ENCODE measurements at places on chromosomes 12 and 14. TPM values are rescaled to one million over a fixed set of nuclear protein-coding genes. Genes with fewer than 3 reads are reported as not detected.

OR6C70 gene
- not detected for polyA plus RNA-seq

DNA sequence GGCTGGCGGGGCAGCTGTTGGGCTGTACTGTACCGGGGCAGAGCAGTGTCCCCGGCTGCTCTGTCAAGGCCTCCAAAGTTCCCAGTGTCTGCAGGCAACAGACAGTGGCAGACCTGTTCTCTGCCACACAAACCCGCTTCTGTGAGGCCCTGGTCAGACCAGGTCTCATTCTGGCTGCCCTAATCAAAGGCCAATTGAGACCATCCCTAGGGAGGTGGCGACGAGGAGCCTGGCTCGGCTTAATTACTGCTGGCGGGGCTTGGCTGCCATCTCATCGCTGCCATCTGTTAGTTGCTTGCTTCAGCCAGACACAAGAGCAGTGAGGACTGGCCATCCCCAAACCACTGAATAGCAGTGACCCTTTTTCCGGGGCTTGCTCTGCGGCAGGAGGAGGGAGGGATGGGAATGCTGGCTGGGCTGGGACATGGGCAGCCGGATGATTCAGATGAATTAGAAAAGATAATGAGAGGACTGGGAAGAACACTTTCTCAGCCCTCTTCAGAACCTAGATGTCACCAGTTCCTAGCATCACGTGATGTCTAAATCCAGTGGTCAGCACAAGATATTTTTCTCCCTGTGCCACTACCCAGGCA is 24.5 kb downstream of the ERG28 start:
- DNase-seq: no peak

GRCh38 chr14:70906793-70907175 is 475 bp upstream of the PCNX1 start:
- no peak for DNase-seq

- no peak for DNase-seq
These were observed 154.5 kb downstream of the PHLDA1 start for GRCh38 chr12:75876832-75877762.

Data from muscle of back (tissue), 13 donors.